ENCODE measurements at places on chromosomes 1 and 21.

DNA sequence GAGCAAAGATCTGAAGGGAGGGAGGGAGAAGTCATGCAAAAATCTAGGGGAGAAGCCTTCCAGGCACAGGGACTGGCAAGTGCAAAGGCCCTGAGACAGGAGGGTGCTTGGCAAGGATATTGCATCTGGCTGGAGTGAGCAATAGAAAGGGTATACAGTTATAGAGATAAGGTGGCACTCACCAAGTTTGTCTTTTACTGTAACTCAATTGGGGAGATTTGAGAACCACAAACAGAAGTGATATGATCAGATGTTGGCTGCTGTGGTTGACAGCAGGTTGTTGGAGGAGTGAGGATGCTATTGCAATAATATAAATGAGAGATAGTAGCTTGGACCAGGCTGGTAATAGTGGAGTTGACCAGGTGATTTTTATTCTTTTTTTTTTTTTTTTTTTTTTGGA is 25.6 kb downstream of the MCOLN3 start:
- DNase-seq = no peak

GRCh38 chr1:62337706-62338631 is 18.7 kb upstream of the KANK4 start:
- no peak for DNase-seq

DNA sequence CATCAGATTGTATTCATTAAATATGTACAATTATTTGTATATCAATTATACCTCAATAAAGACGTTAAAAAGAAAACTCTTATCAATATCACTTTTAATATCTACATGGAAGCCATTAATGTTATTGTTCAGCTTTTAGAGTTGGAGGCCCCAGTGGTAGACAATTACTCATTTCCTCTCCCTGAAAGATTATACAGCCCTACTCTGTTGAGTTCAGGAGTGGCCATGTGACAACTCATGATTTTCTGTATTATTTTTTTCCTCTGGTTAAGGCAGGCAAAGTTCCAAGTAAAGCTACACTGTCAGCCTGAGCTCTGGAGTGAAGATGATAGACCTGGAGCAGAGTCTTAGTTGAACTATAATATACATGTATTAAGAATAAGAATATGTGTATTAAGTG is 247.9 kb upstream of the B3GALT2 start:
- no peak for DNase-seq

GRCh38 chr1:89873770-89874169 is 52.9 kb downstream of the LRRC8D start:
- peak; percentile 18 for DNase-seq

DNA sequence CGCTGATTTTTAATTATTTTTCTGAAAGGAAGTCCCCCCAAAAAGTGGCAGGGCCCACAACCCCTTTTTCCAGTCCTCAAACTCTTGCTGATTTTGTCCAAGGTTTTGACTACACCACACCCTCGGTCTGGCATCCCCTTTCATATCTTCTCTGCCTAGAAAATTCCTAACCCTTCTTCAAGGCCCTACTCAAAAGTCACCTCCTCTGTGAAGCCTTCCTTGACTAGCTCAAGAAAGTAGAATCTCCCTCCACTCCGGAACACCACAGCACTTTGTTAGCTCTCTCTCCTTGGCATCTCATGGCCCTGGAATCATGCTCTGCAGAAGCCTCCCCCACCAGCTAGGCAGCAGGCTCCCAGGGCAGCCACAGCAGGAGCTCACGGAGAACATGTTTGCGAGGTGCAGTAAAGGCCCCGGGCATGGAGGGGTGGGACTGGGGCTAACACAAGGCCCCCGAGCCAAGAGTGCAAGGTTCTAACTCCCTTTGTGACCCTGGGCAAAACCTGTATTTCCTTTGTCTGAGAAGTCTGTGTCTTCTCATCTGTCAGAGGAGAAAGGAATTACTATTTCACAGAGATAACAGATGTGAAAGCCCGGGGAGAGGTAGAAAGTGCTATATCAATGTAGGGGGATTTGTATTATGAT is 17.7 kb upstream of the S100A7 start:
- DNase-seq = no peak

- no peak for DNase-seq
These were observed 138.1 kb downstream of the ELAVL4 start for GRCh38 chr1:50246869-50247268.

GRCh38 chr1:1616045-1616790 is 918 bp downstream of the MIB2 start:
- no peak for DNase-seq

- no peak for DNase-seq
These were observed 22.0 kb upstream of the SLC26A9 start for GRCh38 chr1:205965036-205965884.

GRCh38 chr1:182563095-182563494 is 26.0 kb downstream of the RNASEL start:
- DNase-seq = no peak

DNA sequence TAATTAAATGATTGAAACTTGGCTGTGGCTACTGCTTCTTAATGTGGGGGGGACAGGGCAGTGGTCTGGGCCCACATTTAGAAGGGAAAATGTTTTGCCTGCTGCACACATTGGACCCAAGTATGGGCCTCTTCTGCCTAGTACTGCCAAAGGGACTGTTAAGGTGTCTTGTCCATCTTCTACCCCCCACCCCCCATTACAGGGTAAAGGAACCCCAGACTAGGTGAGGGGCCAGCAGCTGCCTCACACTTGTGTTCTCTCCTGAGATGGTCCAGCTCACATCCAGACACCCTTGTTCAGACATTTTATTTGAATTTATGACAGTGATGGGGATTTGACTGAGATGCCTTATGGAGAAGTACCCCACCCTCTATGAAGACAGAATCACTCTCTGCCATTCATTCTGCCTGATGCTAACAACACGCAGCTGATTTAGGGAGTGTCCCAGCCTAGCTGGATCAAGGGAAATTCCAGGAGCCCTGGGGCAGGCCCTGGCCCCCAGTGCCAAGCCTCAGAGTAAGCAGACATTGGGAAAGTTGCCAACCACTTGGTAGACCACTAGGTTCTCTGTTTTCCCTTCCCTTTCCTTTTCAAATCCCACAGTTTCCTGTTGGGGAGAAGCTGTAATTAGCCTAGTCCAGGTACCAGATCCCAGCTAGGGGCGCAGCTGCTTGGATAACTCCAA is 42.1 kb downstream of the YARS1 start:
- DNase-seq = no peak

- DNase-seq = no peak
These were observed 61.0 kb upstream of the NBPF3 start for GRCh38 chr1:21378705-21379494.

DNA sequence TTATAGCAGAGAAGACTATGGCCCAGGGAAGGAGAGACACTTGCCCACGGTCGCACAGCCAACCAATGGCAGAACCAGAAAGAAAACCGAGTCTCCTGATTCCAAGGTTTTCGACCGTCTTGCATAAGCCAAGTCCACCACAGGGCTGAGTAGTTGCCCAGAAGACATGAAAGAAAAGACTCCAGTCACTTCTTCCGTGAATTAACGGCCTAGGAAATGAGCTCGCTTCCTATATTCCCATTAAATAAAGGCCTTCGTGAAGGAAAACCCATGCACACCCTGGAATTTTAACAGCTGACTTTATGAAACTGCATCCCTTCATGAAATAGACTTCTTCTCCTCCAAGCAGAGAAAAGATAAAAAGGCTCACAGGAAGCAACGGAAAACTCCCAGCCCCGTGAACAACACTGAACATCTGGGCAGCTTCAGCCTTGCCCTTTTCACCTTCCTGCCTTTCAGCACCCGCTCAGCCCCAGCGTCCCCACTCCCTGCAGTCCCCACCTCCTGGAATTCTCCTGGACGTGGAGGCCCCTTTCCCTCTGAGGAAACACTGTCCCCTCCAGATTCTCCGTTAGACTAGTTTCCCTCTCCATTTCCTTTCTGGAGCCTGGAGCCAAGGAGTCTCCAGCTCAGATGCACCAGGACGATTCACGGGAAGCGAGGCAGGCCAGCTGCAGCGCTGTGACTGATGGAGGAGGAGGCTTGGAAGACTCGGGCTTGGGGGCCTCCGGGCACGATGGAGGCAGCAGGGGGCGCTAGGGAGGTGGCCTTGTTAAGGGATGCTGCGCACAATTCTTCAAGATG is 2.7 kb upstream of the MYOC start:
- DNase-seq = peak; percentile 82
